NK-92 treated with Interleukin-12 subunit alpha and Interleukin-12 subunit beta, amount 100 ng/mL, for 24 hours (cell line): ENCODE measurements at places on chromosomes 7 and 10.

DNA sequence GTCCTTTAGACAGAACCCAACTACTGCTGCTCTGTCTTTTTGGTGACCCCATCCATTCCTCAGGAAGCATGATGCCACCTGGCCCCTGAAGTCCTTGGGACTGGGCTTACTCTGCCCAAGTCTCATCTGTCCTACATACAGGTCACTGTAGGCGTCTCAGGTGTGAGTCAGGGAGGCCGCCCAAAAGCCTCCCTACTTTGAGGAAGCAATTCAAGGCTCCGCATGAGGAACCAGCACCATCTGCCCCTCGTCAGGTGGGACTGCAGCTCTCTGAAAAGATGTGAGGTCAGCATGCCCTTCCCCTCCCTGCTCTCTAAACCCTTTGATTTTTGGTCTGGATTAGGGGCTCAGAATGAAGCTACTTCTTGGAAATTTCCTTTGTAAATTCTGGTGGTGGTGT is 354.8 kb downstream of the CXCL12 start:
- no peak for DNase-seq

GRCh38 chr7:115038158-115038557 is 116.3 kb downstream of the MDFIC start:
- DNase-seq: no peak

GRCh38 chr7:30476459-30477145 is 2.0 kb downstream of the NOD1 start:
- no peak for DNase-seq

- no peak for DNase-seq
Observed at GRCh38 chr7:66213637-66214036, 8.5 kb downstream of the TPST1 start.

- DNase-seq: no peak
Observed at GRCh38 chr7:22302951-22303423, 54.0 kb downstream of the RAPGEF5 start.
